Lower lobe of right lung (tissue), 2 donors: ENCODE measurements at places on chromosomes 1 and 21. TPM values are rescaled to one million over a fixed set of nuclear protein-coding genes. Genes with fewer than 3 reads are reported as not detected.

Gene CASQ1
- 0.27 TPM for total RNA-seq

Gene CELA2A
- not detected for total RNA-seq

Gene COL24A1
- total RNA-seq, result 1.1 TPM

Gene WNT3A
- total RNA-seq, result 6.0 TPM

- no peak for DNase-seq
Observed at GRCh38 chr1:162626761-162627160, 5.5 kb upstream of the DDR2 start.

DNA sequence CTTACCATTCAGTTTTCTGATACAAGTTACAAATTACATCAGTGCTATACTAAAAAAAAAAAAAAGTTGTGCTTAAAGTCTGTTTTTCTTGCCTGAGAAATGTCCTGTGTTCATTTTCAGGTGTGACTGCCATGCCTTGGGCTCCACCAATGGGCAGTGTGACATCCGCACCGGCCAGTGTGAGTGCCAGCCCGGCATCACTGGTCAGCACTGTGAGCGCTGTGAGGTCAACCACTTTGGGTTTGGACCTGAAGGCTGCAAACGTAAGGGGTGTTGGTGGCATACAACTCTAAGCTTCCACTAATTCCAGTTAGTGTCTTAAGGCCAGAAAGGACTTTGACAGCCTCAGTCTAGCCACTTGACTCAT lies 60.1 kb upstream of the LAMC2 start:
- no peak for DNase-seq

GRCh38 chr1:159067699-159068621 lies 8.6 kb downstream of the AIM2 start:
- DNase-seq, result peak; percentile 47

GRCh38 chr1:113812661-113813135 lies 422 bp upstream of the RSBN1 start:
- DNase-seq, result no peak

GRCh38 chr1:222104694-222105392 lies 363.0 kb upstream of the DUSP10 start:
- DNase-seq, result no peak

DNA sequence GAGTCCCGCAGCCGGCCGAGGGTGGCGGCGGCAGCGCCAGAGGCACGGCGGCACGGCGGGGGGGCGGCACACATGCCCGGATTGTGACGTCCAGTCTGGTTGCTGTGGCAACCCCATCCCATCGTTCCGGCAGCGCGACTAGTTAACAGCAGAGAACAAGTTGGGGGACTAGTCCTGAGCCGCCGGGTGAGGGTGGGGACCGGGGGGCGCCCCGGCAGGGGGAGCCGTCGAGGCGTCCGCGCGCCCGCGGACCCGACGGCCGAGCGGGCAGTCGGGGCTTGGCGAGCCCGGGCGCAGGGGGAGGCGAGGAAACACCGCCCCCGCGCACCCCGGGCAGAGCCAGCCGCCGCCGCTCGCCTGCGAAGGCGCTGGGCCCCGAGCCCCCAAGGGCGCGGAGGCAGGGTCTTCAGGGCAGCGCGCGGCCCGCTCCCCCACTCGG lies at the start of gene CHD5:
Gene CHD5 (minus strand): TSS at position 54 of the 439 bp plus-strand sequence. CDS start 298 bp downstream, outside the sequence.
- DNase-seq, result no peak

DNA sequence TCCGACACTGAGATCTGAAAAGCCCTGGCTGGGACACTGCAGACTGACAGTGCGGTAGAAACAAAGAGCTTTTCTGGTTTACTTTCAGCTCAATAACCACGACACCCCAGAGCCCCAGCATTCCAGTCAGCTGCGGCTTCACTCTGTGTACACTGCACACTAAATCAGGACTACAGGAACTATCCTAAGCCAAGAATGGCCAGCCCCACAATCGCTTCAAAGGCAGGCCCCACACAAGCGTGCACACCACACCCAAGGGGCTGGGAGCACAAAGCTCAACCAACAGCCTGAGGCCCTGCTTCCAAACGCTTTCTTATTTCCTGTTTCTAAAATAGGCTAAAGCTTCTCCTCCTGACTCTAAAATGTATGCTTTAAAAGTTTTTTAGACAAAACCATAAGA lies 28.4 kb downstream of the URB1 start:
- DNase-seq, result no peak

- DNase-seq, result no peak
Observed at GRCh38 chr1:182062223-182062622, 711 bp upstream of the ZNF648 start.
